Activated CD4-positive, alpha-beta T cell treated with anti-CD3 and anti-CD28 coated beads, Interleukin-2, amount 50 U/mL, for 4 hours (primary cell): ENCODE measurements at places on chromosomes 4 and X.

- DNase-seq, result no peak
Observed at GRCh38 chrX:2452799-2453198, 48.0 kb downstream of the DHRSX start.

- DNase-seq, result no peak
Observed at GRCh38 chrX:150934453-150934852, 36.0 kb upstream of the CD99L2 start.

DNA sequence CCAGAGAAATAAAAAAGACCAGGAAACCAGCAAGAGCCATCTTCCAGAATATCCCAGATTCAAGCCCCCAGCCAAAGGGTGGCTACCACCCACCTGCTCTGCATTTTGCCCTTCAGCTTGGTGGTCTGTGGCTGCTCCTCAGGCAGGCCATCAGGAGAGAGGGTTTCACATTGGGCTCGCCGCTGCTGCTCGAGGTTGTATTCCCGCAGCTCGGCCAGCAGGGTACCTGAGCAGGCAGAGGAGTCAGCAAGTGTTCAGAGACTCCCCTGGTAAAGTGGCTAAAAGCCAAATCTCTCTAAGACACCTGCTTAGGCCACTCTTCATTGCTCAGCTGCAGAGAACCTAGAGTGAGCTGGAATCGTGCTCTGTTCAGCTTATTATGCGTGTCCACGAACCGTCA lies 110.8 kb upstream of the HSD17B10 start:
- no peak for DNase-seq

DNA sequence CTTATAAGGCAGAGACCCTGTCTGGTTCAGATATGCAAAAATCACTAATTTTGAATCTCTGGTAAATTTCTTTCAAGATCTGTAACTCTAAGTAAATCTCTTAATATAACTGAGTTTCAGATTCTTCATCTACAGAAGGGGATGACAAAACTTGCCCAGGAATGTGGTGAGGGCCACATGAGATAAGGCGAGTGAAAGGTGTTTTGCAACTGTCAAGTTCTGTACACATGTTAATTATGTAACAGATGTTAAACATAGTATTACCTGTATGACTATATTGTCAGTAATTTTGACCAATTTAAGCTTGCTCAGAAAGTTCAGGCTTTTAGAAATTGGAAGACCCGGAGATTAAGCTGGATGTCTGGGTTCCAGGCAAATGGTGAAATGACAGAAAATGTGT lies 549 bp upstream of the GLRB start:
- DNase-seq, result no peak

DNA sequence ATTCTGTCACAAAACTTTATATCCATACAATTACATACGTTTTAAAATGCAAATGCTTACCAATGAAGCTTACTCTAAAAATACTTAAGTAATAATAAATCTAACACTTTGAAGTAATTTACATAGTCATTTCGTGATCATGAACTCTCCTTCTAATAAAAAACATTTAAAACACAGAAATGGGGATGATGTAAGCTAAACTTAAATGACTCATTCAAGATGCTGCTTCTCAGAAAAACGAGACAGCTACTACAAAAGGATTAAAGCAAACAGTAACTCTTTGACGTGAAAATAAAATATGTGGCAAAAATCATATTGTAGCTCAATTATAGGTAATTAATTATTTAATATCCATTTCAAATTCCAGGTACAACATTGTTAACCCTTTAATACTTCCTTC lies 148.7 kb downstream of the FGF16 start:
- no peak for DNase-seq

DNA sequence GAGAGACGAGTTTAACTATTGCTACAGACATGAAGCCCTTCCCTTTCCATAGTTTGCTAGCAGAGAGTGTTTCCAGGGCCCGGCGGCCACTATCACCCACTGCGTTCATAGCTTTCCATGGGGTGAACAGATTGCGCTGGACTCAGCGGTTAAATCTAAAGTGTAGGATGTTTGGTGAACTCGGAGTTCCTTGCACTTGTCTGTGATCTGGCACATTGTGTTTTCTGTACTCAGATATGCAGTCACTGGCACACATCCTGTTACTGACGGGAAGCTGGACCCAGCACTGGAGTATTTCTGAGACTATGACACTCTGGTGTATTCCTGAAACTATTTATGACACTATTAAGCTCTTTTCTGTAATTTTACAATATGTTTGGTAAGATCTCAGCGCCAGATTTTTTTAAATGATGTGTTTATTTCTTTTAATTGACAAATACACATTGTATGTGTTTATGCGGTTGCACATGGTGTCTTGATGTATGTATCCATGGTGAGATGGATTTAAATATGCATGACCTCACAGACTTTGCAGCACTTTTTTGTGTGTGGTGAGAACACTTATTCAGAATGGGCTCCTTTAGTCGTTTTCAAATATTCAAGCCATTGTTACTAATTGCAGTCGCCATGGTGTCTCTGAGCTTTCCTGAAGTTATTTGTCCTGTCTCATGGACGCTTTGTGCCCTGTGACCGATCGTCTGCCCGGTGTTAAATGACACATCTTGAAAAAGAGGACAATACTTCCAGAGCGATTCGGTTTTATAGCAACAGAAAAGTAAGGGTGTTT lies 14.1 kb downstream of the CD99 start:
- DNase-seq, result no peak

- no peak for DNase-seq
Observed at GRCh38 chr4:54840992-54841768, 183.4 kb downstream of the KIT start.

- no peak for DNase-seq
Observed at GRCh38 chr4:39406763-39407583, at the start of gene KLB. Gene KLB (plus strand): TSS chr4:39406930. CDS start chr4:39406950, 20 bp downstream.

GRCh38 chr4:140130677-140131076 lies 23.3 kb downstream of the MAML3 start:
- no peak for DNase-seq

- no peak for DNase-seq
Observed at GRCh38 chr4:81850701-81851100, 379.0 kb upstream of the RASGEF1B start.

DNA sequence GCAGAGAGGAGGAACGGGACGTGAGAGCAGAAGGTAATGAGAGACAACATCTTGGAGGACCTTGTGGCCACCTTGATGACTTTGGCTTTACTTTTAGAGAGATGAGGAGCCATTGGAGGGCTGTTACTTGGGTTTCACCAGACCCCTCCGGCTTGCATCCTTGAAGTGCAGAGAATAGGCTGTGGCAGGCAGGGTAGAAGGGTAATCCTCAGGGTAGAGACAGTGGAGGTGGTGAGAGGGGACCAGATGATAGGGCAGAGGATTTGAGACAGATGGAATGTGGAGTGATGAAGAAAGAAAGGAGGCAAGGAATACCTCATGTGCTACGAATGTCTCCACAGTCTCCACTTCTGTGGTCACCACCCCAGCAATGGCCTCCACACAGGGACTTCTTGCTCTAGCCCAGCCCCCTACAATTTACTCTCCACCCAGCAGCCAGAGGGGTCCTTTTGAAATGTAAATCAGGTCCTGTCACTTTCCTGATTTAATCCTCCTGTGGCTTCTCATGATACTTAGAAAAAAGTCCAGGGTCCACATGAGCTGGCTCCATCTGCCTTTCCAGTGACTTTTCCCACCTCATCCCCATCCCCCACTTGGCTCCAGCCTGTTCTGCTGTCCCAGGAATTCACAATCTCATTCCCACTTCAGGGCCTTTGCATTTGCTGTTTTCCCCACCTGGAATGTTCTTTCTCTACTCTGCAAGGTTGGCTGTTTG lies 115.0 kb downstream of the PJA1 start:
- no peak for DNase-seq

DNA sequence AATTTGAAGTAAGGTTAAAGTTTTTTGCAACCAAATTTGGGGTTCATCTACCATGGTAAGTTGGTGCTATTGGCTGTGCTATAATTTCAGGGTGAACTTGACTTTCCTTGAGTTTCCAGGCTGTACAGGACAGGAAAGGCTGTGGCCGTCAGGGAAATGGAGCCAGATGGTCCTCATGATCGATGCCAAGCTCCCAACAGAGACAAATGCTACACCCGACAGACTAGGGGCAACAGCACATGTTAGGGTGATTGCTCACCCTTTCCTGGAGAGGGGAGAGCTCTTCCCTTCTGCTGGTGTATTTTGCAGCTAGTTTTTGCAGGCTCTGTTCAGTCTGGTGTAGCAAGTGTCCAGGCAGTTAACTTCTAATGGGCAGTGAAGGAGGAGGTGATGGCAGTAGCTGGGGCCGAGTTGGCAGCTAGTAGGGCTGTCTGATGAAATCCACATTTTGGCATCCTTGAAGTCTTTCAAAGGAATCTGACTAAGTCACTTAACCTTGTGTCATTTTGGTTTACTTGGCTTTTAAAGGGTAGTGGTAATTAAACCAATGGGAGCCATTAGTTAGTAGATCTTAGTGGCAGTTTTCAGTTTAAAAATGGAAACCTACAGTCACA lies 47.8 kb downstream of the GAB1 start:
- no peak for DNase-seq

GRCh38 chr4:8919651-8920288 lies 48.1 kb upstream of the HMX1 start:
- DNase-seq, result no peak

GRCh38 chr4:155592179-155592937 lies 74.3 kb upstream of the GUCY1A1 start:
- DNase-seq, result no peak

DNA sequence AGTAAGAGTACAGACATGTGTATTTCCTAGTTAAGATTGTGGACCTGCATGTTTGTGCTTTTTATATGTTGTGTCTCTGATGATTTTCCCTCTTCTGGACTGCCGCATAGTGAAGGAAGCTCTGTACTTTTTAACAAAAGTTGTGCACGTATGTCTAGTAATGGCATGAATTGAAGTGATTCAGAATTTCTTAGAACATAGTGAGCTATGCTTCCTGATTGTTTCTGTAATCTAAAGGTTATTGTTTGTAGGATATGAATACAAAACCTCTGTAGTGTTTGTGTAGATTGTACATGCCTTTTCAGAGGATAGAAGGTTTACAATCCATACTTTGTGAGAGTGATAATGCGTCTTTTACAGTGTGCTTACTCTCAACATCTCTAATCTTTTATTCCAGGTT lies 37.0 kb upstream of the NUDT6 start:
- DNase-seq, result no peak

GRCh38 chr4:53197772-53198142 lies 168.1 kb downstream of the SCFD2 start:
- no peak for DNase-seq

DNA sequence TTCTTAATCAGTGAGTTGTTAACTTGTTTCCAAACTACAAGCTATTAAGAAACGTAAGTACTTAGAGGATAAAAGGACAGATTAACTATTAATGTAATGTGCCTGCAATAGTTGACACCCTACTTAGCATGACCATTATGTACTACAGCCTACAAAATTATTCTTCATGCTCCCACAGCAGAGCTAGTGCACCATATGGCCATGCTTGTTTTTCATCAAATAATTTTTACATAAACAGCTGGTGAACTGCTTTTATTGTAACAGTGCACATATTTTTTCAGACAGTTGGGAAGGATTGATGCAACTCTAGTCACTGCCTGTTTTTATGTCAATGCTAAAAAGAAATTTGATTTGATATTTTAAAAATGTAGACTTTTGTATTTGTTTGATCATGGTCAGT lies 10.2 kb upstream of the MAGEB10 start:
- no peak for DNase-seq

- DNase-seq, result no peak
Observed at GRCh38 chrX:43707812-43708548, 51.9 kb downstream of the MAOA start.

- no peak for DNase-seq
Observed at GRCh38 chrX:154717824-154718223, 33.1 kb downstream of the GAB3 start.

DNA sequence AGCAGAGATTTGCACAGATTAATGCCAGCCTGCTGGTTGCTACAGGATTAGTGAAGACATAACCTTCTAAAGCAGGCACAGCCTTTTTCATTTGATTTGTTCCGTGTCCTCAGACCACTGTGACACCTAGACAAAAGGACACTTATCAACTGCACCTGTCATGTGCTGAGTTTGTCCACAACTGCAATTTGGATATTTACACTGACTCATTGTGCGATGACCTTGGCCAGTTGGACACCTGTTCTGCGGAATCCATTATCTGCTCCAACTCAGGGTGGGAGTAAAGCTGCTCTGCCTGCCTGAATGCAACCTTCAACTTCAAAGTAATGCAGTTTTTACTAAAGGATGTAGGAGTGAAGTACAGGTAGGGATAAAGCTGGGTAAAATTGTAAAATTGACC lies 4.1 kb upstream of the NR0B1 start:
- no peak for DNase-seq

DNA sequence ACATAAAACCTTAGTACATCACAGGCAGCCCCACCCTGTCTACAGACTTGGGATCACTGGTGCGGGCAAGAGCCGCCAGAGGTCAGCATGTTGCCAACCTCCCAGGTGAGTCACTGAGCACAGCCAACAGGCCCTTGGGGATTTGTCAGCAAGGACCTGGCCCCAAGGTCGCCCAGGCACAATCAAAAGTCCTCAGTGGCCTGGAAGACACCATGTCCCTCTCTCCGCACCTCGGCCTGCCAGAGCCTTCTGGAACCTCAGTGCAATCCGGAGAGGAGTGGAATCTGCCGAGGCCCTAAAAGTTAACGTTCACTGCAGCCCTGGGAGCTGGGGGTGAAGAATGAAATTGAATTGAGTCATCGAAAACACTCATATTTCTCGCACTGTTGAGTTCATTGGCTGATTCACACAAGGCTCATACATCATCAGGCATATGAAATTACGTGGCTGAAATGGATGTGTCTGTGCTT lies 74.3 kb downstream of the WFS1 start:
- DNase-seq, result no peak

GRCh38 chr4:109213056-109213455 lies 89.4 kb downstream of the COL25A1 start:
- no peak for DNase-seq

DNA sequence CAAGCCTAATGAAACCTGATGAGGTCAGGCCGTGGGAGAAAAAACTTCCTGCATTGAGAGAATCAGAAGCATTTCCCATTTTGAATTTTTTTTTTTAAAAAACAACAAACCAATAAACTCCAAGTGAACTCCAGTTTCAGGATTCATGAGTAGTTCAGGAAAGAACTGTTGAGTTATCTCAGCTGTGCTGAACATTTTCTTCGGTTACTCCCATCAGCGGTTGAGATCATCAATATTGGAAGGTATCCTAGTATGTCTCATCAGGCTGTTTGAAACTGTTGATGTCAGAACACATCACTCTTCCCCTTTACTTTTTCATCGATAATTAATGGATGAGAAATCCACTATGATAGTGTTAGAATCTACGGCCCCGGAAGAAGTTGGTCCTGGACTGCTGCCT lies 82.4 kb upstream of the ADGRG2 start:
- no peak for DNase-seq

GRCh38 chr4:173990126-173990868 lies 293.2 kb downstream of the FBXO8 start:
- no peak for DNase-seq
